ENCODE measurements at places on chromosomes 16 and 17.

DNA sequence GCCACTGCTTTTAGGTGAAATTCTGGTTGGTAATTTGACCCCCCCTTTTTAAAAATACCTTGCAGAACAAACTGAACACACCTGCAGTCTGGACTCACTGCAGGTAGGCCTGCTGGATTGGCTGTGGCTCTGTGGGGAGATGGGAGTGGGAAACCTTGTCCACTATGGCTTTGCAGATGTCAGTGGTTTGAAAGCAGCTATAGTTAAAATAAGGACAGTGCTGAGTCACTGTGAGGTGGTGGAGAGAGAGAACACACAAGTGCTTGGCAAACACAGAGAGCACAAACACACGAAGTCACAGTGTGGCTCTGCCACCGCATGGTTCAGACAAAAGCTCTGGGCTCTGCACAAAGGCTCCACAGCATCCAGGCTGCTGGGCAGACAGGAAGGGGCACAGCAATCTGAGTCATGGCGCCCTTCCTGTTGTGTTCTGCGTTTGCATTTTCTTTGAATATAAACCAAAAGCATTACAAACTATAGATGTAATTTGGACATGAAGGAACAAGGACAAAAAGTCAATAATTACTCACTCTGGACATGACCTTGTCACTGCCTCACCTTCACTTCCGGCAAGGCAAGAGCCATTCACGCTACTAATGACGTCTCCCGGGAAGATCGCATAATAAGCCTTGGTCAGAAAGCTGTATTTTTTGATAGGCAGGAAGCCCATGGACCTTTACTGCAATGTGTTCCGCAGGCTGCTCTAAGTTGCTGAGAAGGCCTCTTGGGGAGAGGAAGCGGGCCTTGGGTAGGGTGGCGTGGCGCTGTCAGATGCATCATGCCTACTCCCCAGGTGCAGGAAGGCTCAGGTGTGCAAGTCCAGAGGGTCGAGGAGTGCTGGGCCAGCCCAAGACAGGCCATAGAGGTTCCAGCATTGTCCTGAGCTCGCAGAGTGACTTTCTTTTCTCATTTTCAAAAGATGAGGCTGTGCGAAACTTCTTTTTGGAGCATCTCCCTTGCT is 60.1 kb upstream of the MED9 start:
- no peak for DNase-seq

DNA sequence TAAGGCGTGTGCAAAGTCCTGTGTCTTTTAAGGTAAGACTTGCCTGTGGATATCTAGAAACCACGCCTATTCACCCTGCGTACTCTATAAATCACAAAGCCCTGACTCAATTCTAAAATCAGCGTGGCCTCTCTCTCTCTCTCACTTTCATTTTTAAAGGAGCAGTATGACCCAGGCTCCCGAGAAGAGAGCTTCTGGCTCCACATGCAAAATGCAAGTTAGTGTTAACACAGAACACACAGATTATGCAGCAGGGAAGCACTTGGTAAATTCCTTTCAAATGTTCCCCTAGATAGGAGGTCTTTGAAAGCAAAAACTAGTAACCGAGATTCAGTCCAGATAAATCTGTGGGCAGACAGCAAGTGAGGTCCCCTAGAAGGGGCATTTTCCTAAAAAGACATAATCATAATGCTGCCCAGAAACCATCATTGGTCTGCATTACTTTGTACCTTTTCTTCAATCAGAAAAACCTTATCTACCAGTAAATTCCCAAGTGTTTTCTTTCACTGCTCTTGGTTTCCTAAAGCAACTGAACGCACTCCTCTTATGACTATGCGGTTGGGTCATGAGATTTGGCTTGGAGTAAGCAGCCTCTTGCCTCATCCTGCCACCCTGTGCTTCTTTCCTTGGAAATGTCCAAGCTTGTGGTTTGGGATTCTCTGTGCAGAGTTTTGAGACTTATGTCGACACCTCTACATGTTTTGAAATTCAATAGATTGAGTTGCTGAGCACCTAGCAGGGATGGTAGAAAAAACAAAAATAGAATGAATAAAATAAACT is 31.7 kb upstream of the KCNJ2 start:
- peak; percentile 20 for DNase-seq

GRCh38 chr16:82224821-82225220 is 54.8 kb upstream of the MPHOSPH6 start:
- DNase-seq, result no peak

GRCh38 chr16:31148281-31148728 is 1.6 kb downstream of the PRSS36 start:
- DNase-seq, result no peak

- DNase-seq, result no peak
Observed at GRCh38 chr16:74280448-74280847, 16.2 kb upstream of the PSMD7 start.

GRCh38 chr17:7167832-7168231 is 11.3 kb downstream of the ASGR1 start:
- no peak for DNase-seq

DNA sequence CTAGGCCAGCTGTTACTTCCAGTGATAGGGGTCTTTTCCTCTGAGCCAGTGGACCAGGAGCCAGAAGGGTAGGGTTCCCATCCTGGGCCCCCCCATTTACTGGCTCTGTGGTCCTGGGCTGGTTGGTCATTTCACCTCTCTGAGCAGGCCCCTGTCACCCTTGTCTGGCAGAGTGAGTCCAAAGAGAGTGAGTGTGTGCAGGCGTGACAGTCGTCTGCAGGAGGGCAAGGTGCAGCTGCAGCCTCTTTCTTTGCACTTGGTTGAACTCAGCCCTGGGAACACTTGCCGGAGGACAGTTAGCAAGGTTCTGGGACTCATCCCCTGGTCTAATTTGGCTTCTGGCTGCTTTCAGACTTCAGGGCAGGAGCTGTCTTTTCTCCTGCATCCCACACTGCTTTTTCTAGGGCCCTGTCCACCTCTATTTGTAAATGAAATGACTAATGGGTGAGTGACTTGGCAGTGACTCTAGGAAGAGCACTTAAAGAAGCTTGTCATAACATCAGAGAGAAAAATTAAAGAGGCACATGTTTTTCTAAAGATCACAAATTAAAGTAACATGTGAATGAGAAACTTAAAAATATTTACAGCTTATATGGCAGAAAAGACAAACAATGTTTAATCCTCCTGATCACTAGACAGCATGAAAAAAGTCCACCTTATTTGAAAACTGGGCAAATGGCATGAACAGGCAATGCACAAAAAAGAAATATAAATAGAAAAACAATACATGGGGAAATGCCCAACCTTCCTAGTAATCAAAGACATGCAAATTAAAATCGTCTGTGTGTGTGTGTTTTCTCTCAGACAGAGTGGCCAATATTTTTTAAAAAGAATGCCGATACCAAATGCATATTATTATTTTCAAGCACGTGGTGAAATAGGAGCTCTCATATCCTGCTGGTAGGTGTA is 137.5 kb downstream of the NTN1 start:
- DNase-seq, result no peak

GRCh38 chr17:63138713-63139112 is 172.7 kb downstream of the TANC2 start:
- no peak for DNase-seq

- DNase-seq, result no peak
Observed at GRCh38 chr17:5184288-5184687, 7.4 kb downstream of the ZNF594 start.

- no peak for DNase-seq
Observed at GRCh38 chr16:65318138-65318537, 196.3 kb upstream of the CDH11 start.

DNA sequence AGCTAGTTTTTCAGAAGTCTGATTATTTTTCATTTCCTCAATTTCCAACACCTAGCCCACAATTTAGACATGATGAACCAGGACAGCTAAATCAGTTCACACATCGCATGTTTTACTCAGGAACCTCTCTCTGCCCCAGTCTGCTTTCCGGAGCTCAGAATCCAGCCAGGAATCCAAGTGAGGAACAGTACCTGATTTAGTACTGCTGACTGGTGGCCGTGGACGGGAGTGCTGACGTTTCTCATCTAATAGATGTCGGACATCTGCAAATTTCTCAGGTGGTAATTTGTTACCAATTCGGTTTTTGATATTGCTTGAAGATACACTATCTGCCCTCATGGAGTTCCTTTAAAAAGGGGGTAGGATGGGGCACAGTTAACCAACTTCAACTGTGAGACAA is 14.9 kb upstream of the ITGAE start:
- no peak for DNase-seq

DNA sequence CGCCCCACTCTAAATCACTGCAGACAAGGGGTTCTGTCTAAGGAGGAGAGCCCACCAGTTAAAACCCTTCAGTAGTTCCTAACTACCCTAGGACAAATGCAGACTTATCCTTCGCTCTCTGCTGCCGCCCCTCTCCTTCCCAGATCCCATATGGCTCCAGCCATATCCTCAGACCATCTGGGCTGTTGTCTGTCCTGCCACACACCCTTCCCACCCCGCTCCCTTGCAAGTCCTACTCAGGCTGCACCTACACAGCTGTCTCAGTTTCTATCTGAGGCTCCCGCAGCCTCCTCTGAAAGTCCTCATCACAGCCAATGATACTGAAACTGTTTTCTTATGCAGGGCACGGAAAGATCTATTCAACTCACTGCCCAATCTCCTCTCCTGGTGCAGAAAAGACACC is 720 bp upstream of the BCKDK start:
- DNase-seq, result no peak

DNA sequence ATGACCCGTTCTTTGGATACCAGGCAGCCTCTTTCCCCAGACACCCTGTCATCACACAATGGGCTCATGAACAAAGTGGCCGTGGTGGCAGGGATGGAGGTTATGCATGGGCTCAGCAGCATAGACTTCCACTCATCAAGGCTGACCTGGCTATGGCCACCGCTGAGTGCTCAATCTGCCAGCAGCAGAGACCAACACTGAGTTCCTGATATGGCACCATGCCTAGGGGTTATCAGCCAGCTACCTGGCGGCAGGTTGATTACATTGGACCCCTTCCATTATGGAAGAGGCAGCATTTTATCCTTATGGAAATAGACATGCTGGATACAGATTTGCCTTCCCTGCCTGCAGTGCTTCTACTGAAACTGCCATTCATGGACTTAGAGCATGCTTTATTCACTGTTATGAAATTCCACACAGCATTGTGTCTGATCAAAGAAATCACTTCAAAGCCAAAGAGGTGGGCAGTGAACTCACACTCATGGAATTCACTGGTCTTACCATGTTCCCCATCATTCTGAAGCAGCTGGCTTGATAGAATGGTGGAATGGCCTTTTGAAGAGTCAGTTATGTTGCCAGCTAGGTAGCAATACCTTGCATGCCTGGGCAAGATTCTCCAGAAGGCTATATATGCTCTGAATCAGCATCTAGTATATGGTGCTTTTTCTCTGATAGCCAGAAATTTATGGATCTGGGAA is 160.6 kb downstream of the PRKCB start:
- DNase-seq, result no peak

DNA sequence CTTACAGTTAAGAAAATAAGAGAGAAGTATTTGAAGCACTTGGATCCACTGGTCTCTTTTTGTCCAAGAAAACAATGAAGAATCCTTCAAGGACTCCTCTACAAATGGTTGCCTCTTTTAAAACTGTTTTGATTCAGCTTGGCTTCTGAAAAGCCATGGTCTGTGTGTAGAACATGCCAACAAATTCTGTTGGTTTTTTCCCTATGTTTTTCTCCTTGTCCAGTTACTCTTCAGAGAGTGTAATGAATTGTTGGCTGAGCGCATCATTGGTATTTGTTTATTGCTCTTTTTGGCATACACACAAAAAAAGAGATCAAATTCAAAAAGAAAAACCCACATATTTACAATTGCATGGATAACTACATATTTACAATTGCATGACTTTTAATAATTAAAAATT is at the start of gene ABCA10:
TSS of gene ABCA10 (minus strand) at position 249 of the 400 bp plus-strand sequence. CDS start 3,466 bp downstream, outside the sequence.
- DNase-seq, result no peak

DNA sequence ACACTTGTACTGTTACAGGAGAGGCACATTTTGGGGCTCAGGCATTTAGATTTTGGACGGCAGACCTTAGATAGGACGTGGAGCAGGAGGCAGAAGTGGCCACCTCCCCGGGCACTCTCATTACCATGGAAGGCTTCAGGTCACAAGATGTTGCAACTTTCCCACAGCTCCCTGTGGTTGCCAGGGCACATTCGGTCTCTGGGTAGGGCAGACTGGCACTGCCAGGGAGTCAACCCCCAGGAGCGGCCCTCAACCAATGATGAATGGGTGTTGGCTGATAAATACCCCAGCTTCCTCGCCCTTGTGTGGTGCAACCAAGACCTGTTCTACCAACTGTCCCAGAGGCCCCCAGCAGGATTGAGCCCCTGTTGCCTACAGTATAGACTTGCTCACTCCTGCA is 11.2 kb downstream of the NAGPA start:
- DNase-seq, result no peak

- DNase-seq, result peak; percentile 43
Observed at GRCh38 chr16:1770328-1771187, 785 bp downstream of the NME3 start.

GRCh38 chr17:80949451-80950421 is 41.9 kb upstream of the CHMP6 start:
- no peak for DNase-seq

GRCh38 chr17:73357318-73357717 is 45.5 kb upstream of the CDC42EP4 start:
- DNase-seq, result no peak

DNA sequence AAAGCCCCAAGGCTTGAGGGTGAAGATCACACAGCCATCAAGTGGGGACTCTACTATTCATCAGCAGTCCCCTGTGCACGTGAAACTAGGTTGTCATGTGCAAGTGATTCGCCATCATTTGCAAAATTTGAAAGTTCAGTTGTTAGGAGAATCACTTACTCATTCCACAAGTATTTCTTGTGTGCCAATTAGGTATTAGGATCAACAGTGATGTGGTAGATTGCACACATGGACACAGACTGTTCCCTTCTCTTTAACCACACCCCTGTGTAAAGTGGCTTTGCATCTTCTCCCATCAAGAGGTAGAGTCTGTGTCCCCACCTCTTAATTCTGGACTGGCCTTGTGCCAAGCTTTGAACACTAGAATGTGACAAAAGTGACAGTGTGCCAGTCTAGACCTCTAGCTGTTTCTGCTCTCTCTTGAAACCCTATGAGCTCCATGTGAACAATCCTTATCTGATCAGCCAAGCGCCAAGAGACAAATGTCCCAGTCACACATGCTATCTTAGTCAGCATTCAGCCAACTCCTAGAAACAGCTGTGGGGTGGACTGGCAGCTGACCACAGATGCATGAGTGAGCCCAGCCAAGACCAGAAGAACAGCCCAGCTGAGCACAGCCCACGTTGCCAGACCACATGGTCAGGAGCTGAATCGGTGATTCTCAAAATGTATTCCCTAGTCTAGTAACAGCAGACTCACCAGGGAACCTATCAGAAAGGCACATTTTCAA is 31.5 kb upstream of the SHISA9 start:
- DNase-seq, result no peak

- DNase-seq, result no peak
Observed at GRCh38 chr16:79628501-79628975, 28.0 kb upstream of the MAF start.

GRCh38 chr16:17380613-17381012 is 90.1 kb downstream of the XYLT1 start:
- DNase-seq, result no peak

Measured in germinal center (tissue), 1 donor.